RPMI8226 (cell line): ENCODE measurements at places on chromosomes 4 and X.

- DNase-seq: no peak
Measured at GRCh38 chr4:94472056-94472826, 20.5 kb downstream of the PDLIM5 start.

- DNase-seq: peak; percentile 38
Measured at GRCh38 chrX:39445336-39445735, 644.1 kb downstream of the MID1IP1 start.

DNA sequence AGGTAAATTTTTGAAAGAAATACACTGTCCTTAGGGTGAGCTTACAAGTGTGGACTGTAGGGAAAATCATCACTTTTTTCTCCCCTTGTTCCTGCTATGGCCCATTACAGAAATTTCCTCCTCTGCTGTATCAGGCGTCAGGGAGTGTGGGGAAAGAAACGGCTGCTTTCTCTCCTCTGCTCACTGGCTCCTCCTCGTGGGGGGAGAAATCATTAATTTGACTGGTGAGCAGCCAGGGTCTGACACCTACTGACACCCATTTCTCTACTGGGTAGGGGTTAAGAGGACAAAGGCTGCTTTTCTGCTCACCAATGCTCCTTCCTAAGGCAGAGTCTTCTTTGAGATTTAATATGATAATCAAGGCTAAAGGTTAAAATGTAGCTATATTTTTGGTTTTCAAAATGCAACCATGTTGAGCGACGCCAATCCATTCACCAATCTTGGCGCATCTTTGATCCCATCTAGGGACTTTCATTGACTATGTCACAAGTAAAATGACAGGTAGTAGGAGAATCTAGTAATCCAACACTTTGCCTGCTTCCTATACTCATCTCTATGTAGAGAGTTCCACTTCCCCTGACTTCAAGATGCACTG, 25.1 kb downstream of the SETD7 start:
- DNase-seq: peak; percentile 12

- no peak for DNase-seq
Measured at GRCh38 chrX:100979881-100980607, 10.5 kb downstream of the ARL13A start.

DNA sequence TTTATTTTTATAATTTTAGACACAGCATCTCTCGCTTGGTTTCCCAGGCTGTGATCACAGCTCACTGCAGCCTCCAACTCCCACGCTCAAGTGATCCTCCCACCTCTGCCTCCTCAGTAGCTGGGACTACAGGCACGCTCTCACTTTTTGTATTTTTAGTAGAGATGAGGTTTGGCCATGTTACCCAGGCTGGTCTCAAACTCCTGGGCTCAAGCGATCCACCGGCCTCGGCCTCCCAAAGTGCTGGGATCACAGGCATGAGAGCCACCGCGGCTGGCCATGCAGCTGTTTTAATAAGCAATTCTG, 39.1 kb downstream of the DHRSX start:
- DNase-seq: no peak

DNA sequence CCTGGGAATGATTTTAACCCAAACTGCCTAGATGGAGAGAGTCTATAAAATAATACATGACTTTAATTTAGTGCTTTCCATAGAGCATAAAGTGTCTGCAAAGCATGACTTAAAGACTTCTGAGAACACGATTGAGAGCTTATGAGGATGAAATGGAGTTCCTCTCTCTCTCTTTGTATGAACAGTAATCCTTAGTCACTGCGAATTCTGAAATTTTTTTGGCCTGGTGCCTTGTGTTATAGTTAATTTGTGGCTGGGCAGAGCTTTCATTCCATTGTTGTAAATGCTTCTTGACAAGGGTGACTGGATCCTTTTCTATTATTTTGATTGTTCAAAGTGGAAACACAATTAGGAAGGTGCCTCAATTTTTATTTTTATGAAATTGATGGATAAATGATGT, 179.5 kb downstream of the CEP135 start:
- DNase-seq: no peak

DNA sequence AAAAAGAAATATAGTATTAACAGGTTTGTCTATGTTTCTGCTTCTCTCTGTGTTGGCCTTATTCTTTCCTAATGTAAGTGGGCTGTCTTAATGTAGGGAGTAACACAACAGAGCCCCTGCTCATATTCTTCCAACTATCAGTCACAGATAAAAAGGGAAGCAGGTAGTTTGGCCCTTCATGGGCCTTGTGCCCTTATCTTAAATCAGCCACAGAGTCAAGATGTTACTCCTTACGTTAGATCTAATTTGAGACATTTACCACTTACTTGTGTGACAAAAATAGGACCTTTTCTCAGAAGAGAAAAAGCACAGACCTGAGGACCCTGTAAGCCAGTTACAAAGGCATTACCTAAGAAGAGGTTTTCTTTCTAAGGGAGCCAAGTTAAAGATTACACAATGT, 589.0 kb downstream of the GRXCR1 start:
- DNase-seq: no peak

GRCh38 chr4:73541251-73541650, 59.7 kb downstream of the AFM start:
- no peak for DNase-seq

DNA sequence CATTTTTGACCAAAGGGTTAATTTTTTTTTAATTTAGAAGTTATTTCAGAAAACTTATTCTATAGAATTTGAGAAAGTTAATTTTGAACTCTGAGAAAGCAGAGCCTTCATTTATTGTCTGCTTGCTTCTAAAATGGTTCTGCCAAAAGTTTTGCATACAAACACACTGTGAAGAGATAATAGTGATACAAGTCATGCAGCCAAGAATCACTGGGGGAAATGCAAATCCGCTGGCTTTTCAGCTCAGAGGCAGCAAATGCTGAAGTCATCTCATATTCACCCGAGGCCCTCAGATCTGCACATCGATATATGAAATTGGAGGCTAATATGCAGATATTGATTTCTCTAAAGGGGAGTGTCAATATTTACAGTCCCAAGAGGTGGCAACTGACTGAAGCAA, 186.2 kb downstream of the KIT start:
- DNase-seq: no peak

DNA sequence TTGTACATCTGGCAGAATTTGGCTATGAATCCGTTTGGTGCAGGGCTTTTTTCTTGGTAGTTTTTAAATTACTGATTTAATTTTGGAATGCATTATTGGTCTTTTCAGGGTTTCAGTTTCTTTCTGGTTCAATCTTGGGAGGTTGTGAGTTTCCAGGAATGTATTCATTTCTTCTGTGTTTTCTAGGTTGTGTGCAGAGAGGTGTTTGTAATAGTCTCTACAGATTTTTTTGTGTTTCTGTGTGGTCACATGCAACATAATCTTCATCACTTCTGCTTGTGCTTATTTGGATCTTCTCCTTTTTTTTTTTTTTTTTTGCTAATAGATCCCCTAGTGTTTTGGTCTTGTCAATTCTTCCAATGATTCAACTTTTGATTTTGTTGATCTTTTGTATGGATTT, 77.6 kb downstream of the FAAH2 start:
- DNase-seq: no peak

DNA sequence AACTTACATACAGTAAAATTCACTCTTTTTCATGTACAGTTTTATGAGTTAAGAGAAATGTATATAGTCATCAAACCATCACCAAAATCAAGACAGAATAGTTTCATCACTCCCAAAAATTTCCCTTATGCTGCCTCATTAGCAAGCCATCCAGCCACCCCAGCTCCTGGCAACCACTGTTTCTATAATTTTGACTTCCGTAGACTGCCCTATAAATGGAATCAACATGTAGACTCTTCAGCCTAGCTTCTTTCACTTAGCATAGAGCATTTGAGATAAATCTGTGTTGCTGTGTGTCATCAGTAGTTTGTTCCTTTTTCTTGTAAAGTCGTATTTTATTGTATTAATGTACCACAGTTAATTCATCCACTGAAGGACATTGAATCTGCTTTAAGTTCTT, 23.2 kb downstream of the HDX start:
- no peak for DNase-seq

- no peak for DNase-seq
Measured at GRCh38 chr4:71470524-71470923, 131.7 kb downstream of the SLC4A4 start.

GRCh38 chrX:108270280-108270679, 167.9 kb downstream of the COL4A6 start:
- no peak for DNase-seq

- no peak for DNase-seq
Measured at GRCh38 chrX:11439846-11440245, 146.6 kb downstream of the AMELX start.

DNA sequence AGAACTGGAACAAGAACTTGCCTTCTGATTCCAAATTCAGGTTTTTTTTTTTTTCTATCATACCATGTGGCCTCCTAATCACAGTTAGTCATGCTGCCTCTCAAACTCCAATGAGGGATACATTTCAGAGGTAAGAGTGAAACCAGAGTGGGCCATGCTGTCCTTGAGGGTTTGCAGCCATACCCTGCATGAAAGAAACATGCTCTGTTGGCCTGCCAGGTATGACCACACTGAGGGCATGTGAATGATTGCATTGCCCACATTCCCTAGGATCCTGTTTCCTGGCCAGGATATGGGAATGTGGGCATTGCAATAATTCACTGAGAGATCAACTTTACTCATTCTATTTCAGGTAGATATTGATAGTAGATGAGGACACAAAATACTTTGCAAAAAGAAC, 56.4 kb upstream of the DDIT4L start:
- no peak for DNase-seq

GRCh38 chrX:135382260-135382659, 39.5 kb upstream of the SMIM10L2A start:
- DNase-seq: no peak

GRCh38 chr4:93764639-93765246, 63.8 kb upstream of the ATOH1 start:
- DNase-seq: peak; percentile 54

DNA sequence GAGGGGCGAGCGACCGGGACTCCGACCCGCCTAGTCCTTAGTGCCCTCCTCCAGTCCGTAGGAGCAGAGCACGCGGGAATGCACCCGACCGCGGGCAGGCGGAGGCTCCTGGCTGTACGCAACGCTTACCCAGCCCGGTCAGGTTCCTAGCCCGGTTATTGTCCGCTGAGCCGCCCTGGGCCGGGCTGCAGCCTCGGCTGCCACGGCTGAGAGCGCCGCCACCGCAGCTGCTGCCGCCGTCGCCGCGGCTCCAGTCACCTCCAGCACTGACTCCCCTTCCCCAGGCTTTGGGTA, at the start of gene AMER1:
Gene AMER1 (minus strand): TSS at position 268 of the 294 bp plus-strand sequence. CDS start 12,422 bp downstream, outside the sequence.
- no peak for DNase-seq

- DNase-seq: no peak
Measured at GRCh38 chr4:111020961-111021360, 398.1 kb upstream of the PITX2 start.

- no peak for DNase-seq
Measured at GRCh38 chr4:41432881-41433280, 105.1 kb upstream of the LIMCH1 start.

DNA sequence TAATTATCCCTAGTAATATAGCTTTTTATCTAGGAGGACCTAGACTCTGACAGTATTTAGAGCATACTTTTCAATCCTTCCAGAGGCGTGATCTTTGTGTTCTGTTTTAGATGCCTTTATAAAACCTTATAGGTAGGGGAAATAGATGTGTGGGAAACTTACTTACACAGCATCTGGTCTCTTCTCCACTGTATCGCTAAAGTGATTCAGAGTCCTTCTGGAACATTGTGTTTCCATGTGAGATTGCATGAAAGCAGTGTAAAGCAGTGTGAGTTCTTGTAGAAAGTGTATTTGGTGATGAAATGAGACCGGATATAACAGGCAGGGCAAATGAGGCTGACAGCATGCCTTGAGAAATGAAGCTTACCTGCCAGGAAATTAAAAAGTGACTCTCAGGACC, 9.5 kb downstream of the GABRB1 start:
- no peak for DNase-seq

DNA sequence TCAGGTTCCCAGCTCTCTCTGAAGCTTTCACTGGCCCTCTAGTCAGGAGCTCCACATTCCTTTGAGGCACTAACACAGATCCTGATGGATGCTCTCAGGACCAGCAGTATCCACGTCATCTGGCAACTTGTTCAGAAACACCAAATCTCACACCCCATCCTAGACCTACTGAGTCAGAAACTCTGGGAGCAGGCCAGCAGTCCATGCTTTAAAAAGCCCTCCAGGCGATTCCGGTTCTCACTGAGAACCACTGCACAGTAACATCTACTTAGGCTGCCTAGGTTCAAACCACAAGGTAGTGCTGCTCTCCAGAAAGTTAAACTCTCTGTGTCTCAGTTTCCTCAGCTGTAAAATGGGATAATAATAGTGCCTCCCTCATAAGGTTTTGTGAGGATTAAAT, 55.3 kb downstream of the CCDC158 start:
- DNase-seq: no peak

DNA sequence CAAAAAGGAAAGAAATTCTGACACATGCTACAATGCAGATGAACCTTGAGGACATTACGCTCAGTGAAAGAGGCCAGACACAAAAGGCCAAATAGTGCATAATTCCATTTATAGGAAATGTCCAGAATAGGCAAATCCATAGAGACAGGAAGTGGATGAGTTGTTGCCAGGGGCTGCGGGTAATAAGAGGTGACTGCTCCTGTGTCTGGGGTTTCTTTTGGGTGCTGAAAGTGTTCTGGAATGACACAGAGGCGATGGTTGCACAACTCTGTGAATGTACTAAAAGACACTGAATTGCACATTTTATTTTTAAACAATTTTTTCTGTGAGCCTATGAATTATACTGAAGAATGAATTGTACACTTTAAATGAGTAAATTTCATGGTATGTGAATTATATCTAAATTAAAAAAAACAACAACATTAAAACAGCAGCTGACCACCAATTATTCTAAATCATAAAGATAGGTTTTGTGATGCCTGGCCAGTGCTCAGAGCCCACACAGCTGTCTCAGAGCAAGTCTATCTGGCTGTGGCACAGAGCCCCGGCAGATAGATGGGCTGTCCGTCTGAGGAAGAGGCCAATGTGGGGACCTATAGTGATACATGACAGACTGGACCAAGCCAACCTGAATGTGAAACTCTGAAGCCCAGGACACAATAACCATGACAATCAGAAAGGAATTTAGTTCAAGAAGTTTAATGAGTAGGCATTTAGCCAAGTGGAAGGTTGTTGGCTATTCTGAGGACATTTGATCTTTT, 23.5 kb upstream of the IRAK1 start:
- no peak for DNase-seq

DNA sequence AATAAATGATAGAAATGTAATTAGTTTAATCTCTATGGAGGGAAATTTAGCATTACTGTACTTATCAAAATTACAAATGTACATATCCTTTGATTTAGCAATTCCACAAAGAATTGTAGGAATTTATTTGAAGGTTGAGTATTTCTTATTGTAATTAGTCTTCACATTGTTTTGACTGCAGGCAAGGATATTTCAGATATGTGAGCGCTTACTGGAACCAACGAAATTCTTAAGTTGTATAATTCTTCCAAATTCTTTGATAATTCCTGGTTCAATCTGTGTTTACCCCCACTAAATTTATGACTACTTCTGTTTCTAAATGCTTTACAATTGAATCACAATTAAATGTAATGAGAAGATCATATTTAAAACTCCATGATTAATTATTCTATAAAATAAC, 26.9 kb upstream of the WWC2 start:
- no peak for DNase-seq
